ENCODE measurements at places on chromosomes 2 and 18.

GRCh38 chr2:142291969-142292368 is 161.2 kb upstream of the LRP1B start:
- H3K4me3 ChIP-seq: no peak overlapping the region
- H3K27ac ChIP-seq: no peak overlapping the region
- H3K27me3 ChIP-seq: no peaks in the 10 kb centered on the region
- no peaks in the 10 kb centered on the region for H3K36me3 ChIP-seq
- H3K4me1 ChIP-seq: no peaks in the 10 kb centered on the region
- DNase-seq: no peak

DNA sequence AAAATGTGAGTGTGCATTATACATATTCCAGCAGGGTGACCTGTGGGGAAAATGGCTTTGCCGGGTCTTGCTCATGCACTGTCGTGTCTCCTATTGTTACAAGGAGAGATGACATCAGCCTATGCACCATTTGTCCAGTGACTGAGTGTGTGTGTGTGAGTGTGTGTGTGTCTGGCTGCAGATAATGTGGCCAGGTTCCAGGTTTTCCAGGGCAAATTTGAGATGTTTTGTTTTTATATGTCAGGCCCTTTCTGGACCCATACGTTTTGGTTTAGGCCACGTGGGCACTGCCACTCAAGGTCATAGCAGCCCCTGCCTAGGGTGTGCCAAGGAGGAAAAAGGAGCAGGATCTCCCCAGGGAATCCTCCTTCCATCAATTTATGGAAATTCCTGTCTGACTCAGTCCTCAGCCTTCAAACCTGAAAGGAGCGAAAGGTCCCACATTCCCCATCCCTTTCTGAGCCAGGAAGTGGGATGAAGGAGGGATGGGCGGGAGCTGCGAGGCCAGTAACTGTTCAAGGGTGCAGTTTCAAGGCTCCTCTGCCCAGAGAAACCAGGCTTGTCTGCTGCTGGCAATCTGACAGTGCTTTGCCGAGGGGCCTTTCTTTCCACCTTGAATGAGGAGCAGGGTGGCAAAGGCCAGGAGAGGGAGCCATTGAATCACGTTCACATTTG is 93.0 kb upstream of the SMAD2 start:
- no peak overlapping the region for H3K4me3 ChIP-seq
- H3K4me1 ChIP-seq: peaks cover 4% of the 10 kb centered on the region
- peaks cover 15% of the 10 kb centered on the region for H3K27me3 ChIP-seq
- H3K36me3 ChIP-seq: no peaks in the 10 kb centered on the region
- DNase-seq: no peak

DNA sequence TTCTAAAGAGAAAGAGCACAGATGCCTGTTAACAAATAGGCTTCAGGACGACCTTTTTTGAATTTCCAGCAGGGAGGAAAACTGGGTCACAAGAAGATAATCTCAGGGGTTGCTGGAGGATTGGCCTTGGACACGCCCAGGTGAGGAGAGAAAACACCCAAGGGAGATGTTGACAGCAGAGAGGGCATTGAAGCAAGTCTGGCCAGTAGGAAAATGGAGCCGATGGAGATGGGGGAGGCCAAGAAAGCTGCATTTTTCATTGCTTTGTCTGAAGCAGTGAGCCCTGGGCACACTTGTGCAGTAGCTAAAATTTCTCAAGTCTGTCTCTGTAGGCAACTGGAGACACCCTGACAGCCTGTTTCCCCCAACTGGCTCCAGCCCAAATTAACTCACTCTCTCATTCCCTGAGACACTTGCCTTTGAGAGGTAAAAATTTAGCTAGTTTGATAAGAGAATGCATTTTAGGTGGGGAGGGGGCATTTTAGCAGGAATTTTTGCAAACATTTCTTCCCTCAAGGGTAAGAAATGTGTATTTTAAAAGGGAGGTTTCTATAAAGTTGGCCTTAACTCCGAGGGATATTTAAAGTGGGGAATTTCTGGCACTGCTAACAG is 165.5 kb downstream of the TGIF1 start:
- no peaks in the 10 kb centered on the region for H3K36me3 ChIP-seq
- no peak overlapping the region for H3K4me3 ChIP-seq
- no peak overlapping the region for H3K27ac ChIP-seq
- DNase-seq: no peak

DNA sequence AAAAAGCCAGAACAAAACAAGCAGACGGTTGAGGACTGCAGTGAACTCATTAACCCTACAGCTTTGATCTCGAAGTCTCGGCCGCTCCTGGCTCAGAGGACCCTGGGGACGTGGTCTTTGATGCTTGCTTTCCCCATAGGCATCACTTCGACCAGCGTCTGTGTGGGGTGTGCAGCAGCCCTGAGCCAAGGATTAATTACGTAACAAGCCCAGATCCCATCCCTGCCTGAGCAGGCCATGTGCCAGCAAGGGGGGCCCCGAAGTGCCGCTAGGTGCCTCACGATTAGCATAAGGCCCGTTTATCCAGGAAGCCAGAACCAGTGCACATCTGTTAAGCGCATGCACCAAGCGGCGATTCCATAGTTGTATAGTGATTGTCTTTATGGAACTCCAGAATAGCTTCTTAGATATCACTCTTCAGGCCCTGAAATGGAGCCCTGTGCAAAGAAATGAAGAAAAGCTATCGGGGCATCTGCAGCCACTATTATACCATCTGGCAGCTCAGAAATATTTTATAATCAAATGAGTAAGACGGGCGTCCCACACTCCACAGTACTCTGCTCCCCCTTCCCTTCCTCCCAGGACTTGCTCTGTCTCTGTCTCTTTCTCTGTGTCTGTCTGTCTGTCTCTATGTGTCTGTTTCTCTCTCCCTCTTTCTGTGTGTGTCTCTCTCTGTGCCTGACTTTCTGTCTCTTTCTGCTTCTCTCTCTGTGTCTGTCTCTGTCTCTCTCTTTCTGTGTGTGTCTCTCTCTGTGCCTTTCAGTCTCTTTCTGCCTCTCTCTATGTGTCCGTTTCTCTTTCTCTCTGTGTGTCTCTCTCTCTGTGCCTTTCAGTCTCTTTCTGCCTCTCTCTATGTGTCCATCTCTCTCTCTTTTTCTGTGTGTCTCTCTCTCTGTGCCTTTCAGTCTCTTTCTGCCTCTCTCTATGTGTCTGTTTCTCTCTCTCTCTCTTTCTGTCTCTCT is 41.7 kb downstream of the HPCAL1 start:
- H3K4me1 ChIP-seq: peaks cover 74% of the 10 kb centered on the region
- DNase-seq: no peak
- no peaks in the 10 kb centered on the region for H3K27me3 ChIP-seq

DNA sequence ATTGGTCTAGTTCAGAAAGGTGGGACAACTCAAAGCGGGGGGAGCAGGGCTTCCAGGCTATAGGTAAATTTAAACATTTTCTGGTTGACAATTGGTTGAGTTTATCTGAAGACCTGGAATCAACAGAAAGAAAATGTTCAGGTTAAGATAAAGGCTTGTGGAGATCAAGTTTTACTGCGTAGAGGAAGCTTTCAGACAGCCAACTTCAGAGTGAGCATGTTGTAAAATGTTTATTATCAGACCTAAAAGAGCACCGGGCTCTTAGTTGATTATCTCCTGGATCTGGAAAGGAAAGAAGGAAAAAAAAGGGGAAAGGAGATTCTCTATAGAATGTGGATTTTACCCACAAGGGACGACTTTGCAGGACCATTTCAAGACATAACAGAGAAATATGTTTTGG is 227.0 kb upstream of the SH3BP4 start:
- no peak for DNase-seq
- H3K27ac ChIP-seq: no peak overlapping the region
- H3K4me3 ChIP-seq: no peak overlapping the region
- no peaks in the 10 kb centered on the region for H3K36me3 ChIP-seq

DNA sequence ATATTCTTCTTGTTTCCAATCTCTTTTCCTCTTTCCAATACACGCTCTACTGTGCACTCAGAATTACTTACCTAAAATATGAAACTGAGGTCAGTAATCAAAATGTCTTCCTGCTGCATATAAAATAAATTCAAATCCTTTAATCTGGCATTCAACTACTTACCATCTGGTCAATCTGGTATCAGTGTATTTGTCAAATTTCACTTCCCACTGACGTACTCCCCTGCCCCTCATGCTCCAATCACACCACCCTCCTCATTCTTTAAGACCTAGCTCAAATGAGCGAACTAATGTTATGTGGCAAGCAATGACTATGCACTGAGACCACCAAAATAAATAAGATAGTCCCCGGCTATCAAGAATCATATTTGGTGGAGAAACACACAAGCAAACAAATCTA is 6.7 kb downstream of the ASB3 start:
- H3K27ac ChIP-seq: no peak overlapping the region
- no peaks in the 10 kb centered on the region for H3K27me3 ChIP-seq
- peaks cover 31% of the 10 kb centered on the region for H3K4me1 ChIP-seq
- H3K36me3 ChIP-seq: peaks cover 34% of the 10 kb centered on the region

DNA sequence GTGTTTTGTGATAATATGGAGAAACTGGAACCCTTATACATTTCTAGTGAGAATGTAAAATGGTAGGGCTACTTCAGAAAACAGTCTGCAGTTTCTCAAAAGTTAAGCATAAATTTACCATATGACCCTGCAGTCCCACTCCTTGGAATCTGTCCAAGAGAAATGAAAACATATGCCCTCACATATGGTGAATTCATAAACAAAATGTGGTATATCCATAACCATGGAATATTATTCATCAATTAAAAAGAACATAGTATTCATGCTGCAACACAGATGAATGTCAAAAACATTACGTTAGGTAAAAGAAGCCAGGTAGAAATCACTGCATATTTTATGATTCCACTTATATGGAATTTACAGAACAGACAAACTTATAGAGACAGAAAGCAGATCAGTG is 11.8 kb downstream of the ROCK2 start:
- peaks cover 12% of the 10 kb centered on the region for H3K4me1 ChIP-seq
- DNase-seq: no peak
- no peak overlapping the region for H3K27ac ChIP-seq
- H3K27me3 ChIP-seq: no peaks in the 10 kb centered on the region
- peaks cover 5% of the 10 kb centered on the region for H3K36me3 ChIP-seq

DNA sequence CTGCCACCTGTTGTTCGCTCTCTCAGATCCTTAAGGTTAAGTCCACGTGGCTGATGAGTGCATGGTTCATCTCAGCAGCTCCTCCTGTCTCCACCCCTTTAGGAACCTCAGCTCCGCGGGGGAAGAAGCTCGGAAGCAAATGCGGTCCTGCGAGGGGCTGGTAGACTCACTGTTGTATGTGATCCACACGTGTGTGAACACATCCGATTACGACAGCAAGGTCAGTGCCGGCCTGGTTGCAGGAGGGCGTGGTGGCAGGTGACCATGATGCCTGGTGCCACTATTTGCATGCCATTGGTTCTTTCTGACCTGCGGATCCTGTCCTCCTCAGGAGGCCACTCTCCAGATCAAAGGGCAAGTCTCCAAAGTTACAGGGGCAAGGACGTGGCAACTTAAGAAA is 133.9 kb upstream of the DAPL1 start:
- no peak overlapping the region for H3K4me3 ChIP-seq
- H3K27me3 ChIP-seq: no peaks in the 10 kb centered on the region
- no peak overlapping the region for H3K27ac ChIP-seq
- peaks cover 10% of the 10 kb centered on the region for H3K36me3 ChIP-seq

GRCh38 chr2:152075461-152076050 is 23.3 kb downstream of the CACNB4 start:
- no peaks in the 10 kb centered on the region for H3K27me3 ChIP-seq
- no peak overlapping the region for H3K4me3 ChIP-seq
- no peak overlapping the region for H3K27ac ChIP-seq
- DNase-seq: no peak
- no peaks in the 10 kb centered on the region for H3K4me1 ChIP-seq
- H3K36me3 ChIP-seq: no peaks in the 10 kb centered on the region

- H3K36me3 ChIP-seq: no peaks in the 10 kb centered on the region
- H3K4me3 ChIP-seq: no peak overlapping the region
- H3K4me1 ChIP-seq: no peaks in the 10 kb centered on the region
- no peak for DNase-seq
- H3K27me3 ChIP-seq: peaks cover 3% of the 10 kb centered on the region
Observed at GRCh38 chr2:2219984-2220383, 111.1 kb downstream of the MYT1L start.

GRCh38 chr18:1585881-1586488 is 681.3 kb downstream of the ADCYAP1 start:
- H3K4me3 ChIP-seq: no peak overlapping the region
- H3K4me1 ChIP-seq: no peaks in the 10 kb centered on the region
- no peaks in the 10 kb centered on the region for H3K36me3 ChIP-seq
- H3K27me3 ChIP-seq: peaks cover 5% of the 10 kb centered on the region
- DNase-seq: no peak
